ENCODE measurements at places on chromosomes 6 and 20.

- DNase-seq: no peak
These were observed 114.1 kb upstream of the INSM1 start for GRCh38 chr20:20253744-20254330.

GRCh38 chr6:120303527-120303926 lies 954.0 kb upstream of the MAN1A1 start:
- DNase-seq: no peak

DNA sequence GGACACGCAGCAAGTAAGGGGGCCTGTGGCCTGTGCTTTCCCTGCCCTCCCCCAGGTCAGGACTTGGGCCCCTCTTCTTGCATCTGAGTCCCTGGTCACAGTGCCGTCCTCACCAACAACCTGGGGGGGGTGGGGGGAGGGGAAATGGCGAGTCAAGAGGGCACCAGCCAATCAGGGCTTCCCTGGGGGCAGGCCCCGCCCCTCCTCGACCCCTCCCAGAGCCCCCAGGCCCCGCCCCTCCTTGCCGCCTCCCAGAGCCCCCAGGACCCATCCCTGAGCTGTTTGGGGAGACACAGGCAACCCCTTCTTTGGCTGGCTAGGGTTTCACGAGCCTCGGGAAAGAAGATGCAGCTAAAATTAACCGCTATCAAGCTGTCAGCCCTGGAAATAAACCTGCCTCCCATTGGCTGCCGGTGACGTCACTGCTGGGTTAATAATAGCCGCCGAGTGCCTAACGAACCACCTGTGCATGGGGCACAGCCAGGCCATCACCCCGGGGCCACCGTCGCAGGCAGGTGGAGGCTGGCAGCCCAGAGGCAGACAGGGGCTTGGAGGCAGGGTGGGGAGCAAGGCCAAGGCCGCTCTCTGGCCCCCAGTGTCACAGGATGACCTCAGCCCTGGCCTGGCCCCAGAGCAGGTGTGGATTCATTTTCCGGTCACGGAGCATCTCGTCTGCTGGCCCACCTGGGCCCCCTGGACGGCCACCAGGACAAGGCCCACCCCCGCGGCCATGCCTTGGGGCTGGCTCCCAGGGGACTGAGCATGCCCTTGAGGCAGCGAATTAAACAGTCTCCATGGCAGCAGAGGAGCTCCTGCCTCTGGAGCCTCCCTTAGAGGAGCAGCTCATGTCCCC lies 3.2 kb upstream of the EEF1A2 start:
- no peak for DNase-seq

DNA sequence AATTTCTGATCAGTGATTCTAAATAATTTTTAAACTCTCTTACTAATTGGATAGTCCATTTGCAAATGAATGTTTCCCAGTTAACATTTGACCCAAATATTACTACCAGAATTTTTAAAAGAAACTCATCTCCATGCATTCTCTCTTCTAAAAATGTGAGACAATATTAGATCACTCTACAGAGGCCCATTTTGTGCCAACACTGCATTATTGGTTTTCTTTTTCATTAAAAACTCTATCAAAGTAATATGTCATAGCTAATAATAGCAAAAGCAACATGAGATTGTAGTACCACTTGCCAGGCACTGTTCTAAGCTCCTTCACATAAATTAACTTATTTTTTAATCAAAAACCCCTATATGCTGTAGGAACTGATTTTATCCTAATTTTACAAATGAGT lies 345.6 kb upstream of the PLCB4 start:
- no peak for DNase-seq

DNA sequence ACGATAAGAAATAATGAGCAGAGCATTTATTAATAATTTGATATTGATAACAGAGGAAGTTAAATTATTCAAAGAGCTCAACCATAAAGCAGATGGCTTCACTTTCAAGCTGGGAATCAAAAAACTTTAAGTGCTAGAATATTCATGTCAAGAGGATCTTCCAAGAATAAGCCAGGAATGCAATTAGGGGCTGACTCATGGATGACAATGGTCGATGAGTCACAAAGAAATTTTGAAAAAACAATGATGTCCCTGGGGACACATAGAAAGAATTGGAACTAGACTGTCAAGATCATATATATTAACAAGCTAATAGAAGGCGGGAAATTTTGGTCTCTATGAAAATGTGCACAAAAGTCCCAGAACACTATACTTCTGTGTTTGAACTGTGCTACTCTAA lies 304.1 kb downstream of the LAMA2 start:
- DNase-seq: no peak

- no peak for DNase-seq
These were observed 107.4 kb downstream of the B3GAT2 start for GRCh38 chr6:70849348-70850069.

- no peak for DNase-seq
These were observed 227.3 kb upstream of the TENT5A start for GRCh38 chr6:81979767-81980166.

- no peak for DNase-seq
These were observed 25.8 kb downstream of the SNRNP48 start for GRCh38 chr6:7615611-7616383.

- peak; percentile 88 for DNase-seq
These were observed 361.4 kb upstream of the KCNQ5 start for GRCh38 chr6:72260489-72260888.

DNA sequence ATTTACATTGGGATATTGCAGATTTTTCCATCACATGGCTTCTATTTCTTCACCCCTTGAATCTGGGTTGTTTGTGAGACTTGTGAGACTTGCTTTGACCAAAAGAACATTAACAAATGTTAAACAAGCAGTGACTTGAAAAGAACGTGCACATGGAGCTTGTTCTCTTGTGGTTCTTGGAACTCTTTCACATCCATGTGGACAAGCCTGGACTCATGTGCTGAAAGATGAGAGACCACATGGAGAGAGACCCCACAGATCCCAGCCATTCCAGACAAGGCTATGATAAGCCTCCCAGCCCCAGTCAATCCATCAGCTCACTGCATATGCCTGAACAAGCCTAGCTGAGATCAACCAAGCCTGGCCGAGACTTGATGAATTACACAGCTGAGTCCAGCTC lies 1365.7 kb upstream of the GJE1 start:
- DNase-seq: no peak

- no peak for DNase-seq
These were observed 83.0 kb downstream of the PHF20 start for GRCh38 chr20:35854713-35855348.

GRCh38 chr6:118523216-118523615 lies 24.9 kb upstream of the PLN start:
- no peak for DNase-seq

DNA sequence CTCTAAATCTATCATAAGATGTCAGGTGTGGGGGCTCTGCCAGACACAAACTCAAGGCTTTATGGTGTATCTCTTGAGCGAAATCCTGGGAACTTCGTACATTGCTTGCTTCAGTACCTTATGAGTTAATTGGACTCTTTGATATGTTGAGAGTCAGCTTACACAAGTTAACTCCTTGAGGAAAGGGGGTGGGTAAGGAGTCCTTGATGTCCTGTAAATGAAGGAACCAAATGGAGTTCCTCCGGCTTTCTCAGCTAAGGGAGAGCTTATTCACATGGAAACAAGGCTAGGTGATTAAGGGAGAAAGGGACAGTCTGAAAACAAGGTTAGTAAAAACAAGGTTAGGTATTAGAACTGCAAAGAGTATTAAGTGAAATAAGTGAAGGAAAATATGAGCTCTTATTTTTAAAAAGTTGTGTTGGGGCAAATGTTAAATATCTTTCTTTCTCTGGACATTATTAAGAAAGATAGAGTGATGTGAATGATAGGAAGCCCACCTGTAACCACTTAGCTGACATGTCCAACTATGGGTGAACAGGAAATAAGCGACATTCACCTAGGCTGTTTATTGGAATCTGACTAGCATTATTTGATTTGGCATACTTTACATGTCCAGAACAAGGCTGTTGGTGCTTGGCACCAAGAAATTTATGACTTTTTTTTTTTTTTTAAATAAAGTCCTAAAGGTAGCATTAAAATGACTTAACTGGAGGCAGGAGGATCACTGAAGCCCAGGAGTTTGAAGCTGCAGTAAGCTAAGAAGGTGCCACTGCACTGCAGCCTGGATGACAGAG lies 26.5 kb downstream of the GTF2H5 start:
- DNase-seq: no peak

GRCh38 chr6:143684486-143684885 lies 6.7 kb downstream of the PHACTR2 start:
- DNase-seq: no peak

- no peak for DNase-seq
These were observed 93.3 kb downstream of the RNASET2 start for GRCh38 chr6:166862978-166863530.

- no peak for DNase-seq
These were observed 159.9 kb downstream of the ASCC3 start for GRCh38 chr6:100721256-100721655.

- no peak for DNase-seq
These were observed 603 bp upstream of the RAB23 start for GRCh38 chr6:57222743-57223077.

- no peak for DNase-seq
These were observed 142.1 kb downstream of the SYNDIG1 start for GRCh38 chr20:24611360-24612140.

DNA sequence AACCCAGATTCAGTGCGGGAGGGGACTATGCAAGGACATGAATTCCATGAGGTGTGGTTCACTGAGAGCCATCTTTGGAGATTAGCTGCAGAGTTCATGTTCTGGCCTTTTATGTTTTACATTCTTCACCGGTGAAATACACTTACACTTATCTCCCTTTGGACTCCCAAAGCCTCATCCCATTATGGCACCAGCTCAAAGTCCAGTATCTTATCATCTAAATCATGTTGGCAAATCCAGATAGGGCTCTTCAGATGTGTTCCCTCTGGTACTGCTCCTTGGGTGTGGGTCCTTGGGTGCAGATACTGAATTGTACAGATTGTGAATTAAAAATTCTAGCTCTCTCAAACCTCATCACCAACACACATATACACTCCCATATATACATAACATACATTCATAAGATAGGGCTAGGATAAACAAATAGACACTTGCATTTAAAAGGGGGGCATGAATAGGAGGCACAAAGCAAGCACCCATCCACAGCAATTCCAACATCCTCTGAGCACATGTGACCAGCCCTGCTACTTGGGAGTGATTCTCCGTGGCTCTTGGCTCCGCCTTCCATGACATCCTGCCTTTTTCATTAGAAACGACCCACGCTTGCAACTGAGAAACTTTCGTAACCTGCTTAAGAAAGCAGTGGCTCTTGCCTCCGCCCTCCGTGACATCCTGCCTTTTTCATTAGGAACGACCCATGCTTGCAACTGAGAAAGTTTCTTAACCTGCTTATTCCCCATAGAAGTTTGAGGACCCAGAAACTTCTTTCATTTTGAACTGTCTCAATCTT lies 53.6 kb upstream of the LRRC1 start:
- DNase-seq: no peak

GRCh38 chr6:143026696-143027449 lies 33.8 kb upstream of the AIG1 start:
- DNase-seq: no peak

DNA sequence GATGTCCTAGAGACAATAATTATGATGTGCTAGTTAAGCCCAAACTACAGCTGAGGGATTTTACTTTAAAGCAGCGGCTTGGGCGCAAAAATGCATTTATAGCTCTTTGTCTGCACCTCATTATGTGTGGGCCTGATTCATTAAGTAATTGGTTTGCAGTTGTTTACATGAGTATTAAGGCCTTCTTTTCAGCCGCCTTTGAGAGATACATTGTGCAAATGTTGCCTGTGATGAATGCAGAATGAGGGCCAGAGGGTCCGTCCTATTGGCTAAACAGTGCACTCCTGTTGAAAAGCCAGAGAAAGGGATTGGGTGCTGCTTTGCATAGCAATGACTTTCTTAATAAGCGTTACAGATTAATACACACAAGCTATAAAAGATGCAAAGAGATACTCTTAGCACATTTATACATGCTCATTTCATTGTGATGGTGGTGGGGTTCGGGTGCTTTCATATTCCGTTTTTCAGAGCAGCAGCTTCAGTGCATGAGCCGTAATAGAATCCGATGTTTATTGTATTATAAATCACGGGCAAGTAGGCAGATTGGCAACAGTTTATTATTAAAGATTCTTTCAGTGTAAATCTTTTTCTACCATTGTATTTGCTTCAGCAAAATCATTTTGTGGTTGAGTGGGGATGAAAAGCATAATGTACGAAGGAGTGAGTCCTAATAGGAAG lies 68.2 kb upstream of the XRN2 start:
- DNase-seq: no peak

GRCh38 chr6:83258517-83258916 lies 65.4 kb downstream of the RWDD2A start:
- no peak for DNase-seq

GRCh38 chr6:3117912-3118352 lies 579 bp upstream of the BPHL start:
- no peak for DNase-seq

DNA sequence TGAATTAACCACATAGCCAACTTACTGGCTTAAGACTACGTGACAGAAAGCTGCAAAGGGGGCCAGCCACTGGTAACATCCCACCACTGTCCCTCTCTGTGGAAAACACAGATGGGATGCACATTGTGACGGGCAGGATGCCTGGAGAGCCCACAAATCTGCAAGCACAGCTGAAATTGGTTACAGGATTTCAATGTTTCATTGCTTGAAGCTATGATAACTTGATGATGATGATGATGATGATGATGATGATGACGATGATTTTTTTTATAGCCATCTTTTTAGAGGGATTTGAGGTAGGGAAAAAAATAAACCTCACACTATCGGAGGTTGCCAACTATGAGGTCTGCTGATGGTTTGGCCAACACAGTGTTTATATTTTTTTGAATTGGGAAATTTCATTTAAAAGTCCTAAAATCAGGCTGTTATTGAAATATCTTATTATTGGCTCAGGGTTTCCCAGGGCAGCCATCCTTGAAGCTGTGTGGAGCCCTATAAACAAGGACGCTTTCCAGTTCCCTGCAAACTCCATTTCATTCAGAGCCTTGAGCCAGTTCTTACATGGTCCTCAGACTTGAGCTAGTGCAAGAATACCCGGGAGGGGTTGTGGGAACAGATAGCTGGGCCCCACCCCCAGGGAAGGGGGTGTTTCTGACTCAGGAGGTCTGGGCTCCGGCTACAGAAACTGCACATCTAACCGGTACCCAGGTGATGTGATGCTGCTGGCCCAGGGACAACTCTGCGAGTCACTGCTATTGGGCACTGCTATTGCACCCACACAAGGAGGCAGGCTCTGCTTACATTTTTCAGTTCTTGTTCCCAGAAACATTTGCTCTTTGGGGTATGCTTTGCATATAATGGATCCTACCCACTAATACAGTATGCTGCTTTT lies 27.1 kb downstream of the BCAS1 start:
- DNase-seq: no peak

DNA sequence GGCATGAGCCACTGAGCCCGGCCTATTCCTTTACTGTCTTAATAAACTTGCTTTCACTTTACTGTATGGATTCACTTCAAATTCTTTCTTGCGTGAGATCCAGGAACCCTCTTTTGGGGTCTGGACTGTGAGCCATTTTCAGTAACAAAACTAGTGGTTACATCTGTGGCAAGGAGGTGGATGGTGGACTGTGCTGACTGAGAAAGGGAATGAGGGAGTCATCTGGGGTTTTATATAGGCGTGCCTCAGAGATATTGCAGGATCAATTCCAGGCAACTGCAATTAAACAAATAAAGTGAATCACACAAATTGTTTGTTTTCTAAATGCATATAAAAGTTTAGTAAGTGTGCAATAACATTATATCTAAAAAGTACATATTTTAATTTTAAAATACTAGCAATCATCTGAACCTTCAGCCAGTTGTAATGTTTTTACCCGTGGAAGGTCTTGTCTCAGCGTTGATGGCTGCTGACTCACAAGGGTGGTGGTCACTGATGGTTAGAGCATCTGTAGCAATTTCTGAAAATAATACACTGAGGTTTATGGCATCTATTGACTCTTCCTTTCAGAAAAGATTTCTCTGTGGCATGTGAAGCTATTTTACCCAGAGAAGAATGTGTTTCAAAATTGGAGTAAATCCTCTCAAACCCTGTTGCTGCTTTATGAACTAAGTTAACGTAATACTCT lies 111.4 kb upstream of the FKBP1C start:
- no peak for DNase-seq
